ENCODE measurements at places on chromosomes 11 and 22.

DNA sequence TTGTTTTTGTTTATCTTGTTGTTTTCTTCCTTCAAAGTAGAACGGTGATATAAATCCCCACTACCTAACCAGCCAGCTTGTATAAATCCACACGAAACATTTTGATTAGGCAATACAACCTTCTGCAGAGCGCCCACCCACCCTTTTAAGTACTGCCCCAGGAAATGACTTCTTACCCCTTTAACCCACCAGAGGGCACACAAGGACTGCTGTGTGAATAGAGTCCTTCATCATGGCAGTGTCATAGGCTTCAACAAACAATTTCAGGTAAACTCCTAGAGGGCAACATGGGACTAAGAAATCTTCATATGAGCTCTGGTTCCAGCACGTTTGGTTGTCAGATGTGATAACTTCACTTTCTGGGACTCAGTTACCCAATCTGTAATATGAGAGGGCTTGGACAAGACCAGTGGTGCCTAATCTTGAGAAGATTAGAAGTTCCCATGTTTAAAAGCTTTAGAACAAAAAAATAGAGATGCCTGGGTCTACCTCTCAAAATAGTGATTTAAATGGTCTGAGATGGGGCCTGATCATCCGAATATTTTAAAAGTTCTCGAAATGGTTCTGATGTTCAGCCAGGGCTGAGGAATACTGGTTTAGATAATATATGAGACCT, 56.1 kb downstream of the PIWIL4 start:
- no peak for DNase-seq

DNA sequence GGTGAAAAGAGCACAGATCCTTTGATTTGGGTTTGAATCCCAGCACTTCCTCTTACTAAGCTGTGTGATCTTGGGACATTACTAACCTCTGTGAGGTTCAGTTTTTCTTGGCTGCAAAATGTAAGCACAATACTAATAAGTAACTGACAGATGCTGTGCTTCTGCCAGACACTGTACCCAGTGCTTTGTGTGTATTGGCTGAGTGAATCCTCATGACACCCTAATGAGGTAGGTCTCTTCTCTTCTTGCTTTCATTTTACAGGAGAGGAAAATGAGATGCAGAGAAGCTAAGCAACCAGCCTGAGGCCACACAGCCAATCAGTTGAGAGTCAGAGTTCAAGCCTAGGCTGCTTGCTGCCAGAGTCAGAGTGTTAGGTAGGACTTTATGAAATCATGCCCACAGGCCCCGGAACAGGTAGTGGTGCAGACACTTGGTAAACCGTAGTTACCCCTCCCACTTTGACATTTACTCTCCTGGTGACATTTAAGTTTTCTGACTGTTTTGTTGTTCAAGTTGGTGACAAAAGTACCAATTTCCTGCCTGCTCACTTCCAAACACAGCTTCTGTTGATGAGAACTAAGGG, 21.2 kb downstream of the PTPRJ start:
- DNase-seq, result no peak

GRCh38 chr11:7204778-7205177, 46.9 kb upstream of the SYT9 start:
- no peak for DNase-seq

- no peak for DNase-seq
Measured at GRCh38 chr11:95547186-95547585, 242.4 kb downstream of the FAM76B start.

DNA sequence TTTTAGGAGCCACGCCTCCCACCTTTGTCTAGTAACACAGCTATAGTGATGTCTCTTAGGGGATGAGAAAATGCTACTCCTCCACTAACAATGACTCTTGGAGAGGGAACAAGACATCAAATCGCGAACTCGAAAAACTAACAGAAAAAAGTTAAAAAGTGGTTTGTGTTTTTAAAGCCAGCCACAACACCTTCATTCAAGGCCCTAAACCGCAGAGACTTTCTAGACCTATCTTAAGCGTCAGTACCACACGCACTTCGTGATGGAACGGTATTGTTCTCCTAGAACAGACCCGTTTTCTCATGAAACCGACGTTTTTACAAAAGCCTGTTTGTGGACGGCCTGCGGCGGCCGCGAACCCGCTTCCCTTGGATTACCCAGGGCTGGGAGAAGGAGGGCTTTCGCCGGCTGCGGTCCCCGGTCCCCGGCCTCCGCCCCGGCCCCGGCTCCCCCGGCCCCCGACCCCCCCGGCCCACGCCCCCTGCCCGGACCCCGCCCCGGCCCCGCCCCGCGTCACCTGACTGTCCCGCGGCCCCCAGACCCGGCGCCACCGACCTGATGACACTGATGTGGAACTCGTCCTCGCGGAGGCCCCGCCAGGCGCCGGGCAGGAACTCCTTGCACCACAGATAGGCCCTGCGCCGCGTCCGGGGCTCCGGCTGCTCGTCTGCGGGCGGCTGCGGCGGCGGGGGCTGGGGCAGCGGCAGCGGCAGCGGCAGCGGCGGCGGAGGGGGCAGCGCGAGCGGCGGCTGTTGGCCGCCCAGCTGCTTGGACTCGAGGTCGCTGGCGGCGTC, 718 bp downstream of the CHKA start:
- DNase-seq, result no peak

DNA sequence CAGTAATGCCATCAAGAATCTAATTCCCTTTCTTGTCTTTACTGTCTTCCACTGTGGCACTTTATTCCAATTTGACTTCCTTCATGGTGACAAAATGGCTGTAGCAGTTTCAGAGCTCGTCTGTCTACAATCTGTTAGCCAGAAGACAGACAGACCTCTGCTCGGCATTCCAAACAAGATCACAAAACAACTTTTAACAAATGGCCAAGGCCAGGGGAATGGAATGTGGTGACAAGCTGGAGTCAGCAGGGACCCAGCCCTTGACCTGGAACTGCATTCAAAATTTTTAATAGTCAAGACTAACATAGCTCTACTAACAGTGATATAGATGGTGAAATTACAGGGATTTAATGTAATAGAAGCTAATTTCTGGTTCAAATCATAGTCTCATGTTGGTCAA, 637.2 kb downstream of the ETS1 start:
- no peak for DNase-seq

GRCh38 chr11:125468025-125468424, 28.0 kb downstream of the FEZ1 start:
- DNase-seq, result no peak
